Umbilical cord (tissue), 2 donors: ENCODE measurements at places on chromosomes 16 and 17. TPM values are rescaled to one million over a fixed set of nuclear protein-coding genes. Genes with fewer than 3 reads are reported as not detected.
A peak's percentile ranks its signal among the peaks of the same experiment; 100 is the strongest.

The GP1BA gene
- 0.72 TPM for total RNA-seq

The HOXB3 gene
- 18.3 TPM for total RNA-seq

The TERB1 gene
- total RNA-seq, result 1.7 TPM

The PLLP gene
- 0.24 TPM for total RNA-seq

The GCGR gene
- total RNA-seq, result 2.9 TPM

The TMEM204 gene
- total RNA-seq, result 6.7 TPM

The GHDC gene
- total RNA-seq, result 7.5 TPM

The ARL5C gene
- 2.6 TPM for total RNA-seq

The FBXW10 gene
- total RNA-seq, result 0.24 TPM

The GLIS2 gene
- total RNA-seq, result 8.9 TPM

The NPIPB2 gene
- 4.6 TPM for total RNA-seq

The LITAFD gene
- 0.48 TPM for total RNA-seq

The TLCD3B gene
- not detected for total RNA-seq

The PSMB3 gene
- total RNA-seq, result 97.7 TPM

The CTRB2 gene
- not detected for total RNA-seq

The SYT17 gene
- 9.4 TPM for total RNA-seq

The WNT3 gene
- total RNA-seq, result 11.6 TPM

- no peak for DNase-seq
These were observed 243.3 kb upstream of the PSMD7 start for GRCh38 chr16:74053312-74053711.

- DNase-seq, result no peak
These were observed 137.2 kb downstream of the SNX11 start for GRCh38 chr17:48244814-48245213.

DNA sequence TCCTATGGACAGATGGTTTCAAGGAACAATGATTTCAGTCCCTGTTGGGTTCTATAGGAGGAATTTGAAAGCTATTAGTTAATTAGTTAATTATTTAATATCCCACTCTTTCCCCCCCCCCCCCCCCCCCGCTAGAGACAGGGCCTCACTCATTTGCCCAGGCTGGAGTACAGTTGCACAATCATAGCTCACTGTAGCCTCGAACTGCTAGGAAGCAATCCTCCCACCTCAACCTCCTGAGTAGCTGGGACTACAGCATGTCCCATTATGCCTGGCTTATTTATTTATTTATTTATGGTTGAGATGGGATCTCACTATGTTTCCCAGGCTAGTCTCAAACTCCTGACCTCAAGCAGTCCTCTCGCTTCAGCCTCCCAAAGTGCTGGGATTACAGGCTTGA is 15.0 kb upstream of the TAT start:
- no peak for DNase-seq

- DNase-seq, result no peak
These were observed 46.5 kb upstream of the GINS3 start for GRCh38 chr16:58345574-58346354.

- no peak for DNase-seq
These were observed 42.8 kb upstream of the GSE1 start for GRCh38 chr16:85570213-85570734.

DNA sequence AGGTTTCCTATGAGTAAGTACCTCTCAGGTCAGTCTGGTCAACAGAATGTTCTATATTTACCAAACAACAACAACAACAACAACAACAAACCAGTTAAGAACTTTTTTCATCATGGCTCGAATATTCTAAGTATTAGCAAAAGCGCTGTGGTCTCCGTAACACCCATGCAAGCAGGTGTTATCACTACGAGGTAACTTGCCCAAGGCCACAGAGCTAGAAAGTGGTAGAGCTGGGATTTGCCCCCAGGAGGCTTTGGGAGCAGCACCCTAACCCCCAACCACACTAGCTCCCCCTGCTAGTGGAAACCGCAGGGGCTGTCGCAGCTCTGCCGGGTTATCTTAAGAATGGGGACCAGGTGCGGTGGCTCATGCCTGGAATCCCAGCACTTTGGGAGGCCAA is 23.9 kb upstream of the C16orf74 start:
- DNase-seq, result no peak

GRCh38 chr16:4481526-4481925 is 5.3 kb downstream of the HMOX2 start:
- no peak for DNase-seq

DNA sequence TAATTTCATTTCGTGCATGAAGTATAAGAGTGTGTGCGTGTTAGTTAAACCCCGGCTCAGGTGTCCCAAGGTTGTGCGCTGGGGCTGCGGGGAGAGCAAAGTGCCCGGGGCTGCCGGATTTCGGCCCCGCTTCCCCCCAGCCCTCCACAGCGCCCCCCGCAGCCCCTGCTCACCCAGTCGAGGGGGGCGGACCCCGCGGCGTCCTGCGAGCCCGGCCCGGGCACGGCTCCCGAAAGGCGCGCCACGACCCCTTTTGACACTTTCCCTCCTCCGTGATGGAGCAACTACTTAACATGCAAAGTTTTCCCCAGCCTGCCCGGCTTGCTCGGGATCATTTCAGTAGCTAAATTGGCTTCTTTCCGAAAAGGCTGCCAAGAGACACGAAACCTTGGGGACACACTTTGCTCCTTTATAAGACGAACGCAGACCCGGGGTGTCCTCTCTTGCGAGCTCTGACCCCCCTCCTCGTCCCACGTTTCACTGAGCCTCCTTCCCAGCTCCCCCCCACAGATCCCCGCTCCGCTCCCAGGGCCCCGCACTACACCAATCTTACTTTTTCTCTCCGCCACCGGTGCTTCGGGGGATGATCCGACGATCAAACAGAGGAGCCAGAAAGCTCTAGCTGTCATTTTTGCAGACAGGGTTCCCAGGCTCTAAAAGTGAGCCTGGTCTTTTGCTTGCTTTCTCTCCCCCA is 552 bp downstream of the C17orf58 start:
- DNase-seq, result peak; percentile 27

GRCh38 chr17:2370211-2370589 is 30.7 kb downstream of the MNT start:
- DNase-seq, result no peak

- DNase-seq, result no peak
These were observed 7.9 kb upstream of the SPHK1 start for GRCh38 chr17:76376318-76377133.

DNA sequence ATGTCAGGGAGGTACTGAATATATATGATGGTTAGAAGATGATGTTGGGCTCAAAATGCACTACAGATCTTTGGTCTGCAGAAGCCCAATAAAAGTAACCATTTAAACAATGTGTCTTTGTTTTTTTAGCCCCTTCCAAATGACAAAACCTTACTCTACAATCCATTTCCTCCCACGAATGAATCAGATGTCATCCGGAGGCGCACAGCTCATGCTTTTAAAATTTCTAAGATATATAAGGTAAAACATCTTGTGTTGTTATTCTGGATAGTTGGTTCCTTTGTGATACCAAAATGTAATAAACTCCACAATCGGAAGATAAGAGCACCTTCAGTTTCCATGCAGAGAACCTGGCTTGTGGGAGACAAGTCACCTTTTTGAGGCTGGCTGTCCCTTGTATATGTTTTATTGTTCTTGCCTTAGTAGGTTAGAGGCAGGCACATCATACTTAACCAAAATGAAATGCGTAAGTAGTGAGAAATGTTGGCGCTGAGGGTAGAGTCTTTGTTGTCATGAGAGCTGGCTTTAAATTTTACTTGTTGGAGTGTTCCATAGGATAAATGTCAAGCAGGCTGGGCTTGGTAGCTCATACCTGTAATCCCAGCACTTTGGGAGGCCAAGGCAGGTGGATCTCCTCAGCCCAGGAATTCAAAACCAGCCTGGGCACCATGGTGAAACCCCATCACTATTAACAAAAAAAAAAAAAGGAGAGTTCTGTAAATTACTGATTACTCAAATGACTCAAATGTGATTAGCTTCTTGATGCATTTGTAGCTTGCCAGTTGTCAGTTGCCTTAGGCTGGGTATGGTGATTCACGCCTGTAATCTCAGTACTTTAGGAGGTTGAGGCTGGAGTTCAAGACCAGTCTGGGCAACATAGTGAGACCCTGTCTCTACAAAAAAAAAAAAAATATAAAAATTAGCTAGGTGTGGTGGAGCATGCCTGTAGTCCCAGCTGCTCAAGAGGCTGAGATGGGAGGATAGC is 19.7 kb upstream of the SNTB2 start:
- no peak for DNase-seq

DNA sequence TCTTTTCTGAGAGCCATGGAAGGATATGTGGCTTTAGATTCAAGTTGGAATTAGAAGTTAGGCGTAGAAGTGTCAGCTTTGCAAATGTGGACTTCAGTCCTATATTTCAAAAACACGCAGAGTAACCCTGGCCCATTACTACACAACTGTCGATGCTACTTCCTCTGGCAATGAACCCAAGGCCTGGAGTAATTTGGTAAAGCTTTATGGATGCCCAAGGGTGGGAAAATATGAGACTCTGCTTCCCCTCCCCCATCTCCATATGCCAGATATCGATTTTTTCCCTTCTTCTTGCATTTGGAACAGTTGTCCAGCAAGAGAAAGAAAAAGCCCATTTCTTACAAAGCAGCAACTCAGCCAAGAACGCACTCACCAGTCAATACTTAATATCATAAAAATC is 2.9 kb upstream of the MAP1LC3B start:
- no peak for DNase-seq

DNA sequence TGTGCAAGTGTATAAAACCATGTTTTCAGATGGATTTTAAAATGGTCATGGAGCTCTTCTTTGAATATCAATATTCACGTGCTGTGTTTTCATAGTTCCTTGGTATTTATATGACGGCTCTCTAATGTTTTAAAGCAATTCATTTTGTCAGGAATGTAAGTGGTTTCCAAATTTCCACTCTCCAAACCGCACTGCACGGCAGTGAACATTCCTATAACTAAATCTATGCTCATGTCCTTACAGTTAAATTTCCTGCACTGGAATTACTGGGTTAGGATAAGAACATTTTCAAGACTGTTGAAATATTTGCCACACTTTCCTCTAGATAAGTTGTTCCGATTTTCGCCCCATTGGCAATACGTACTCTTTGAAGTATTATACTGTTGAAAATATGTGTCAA is 398.9 kb downstream of the PMP22 start:
- no peak for DNase-seq

- no peak for DNase-seq
These were observed 22.5 kb upstream of the LYRM9 start for GRCh38 chr17:27915709-27916108.

DNA sequence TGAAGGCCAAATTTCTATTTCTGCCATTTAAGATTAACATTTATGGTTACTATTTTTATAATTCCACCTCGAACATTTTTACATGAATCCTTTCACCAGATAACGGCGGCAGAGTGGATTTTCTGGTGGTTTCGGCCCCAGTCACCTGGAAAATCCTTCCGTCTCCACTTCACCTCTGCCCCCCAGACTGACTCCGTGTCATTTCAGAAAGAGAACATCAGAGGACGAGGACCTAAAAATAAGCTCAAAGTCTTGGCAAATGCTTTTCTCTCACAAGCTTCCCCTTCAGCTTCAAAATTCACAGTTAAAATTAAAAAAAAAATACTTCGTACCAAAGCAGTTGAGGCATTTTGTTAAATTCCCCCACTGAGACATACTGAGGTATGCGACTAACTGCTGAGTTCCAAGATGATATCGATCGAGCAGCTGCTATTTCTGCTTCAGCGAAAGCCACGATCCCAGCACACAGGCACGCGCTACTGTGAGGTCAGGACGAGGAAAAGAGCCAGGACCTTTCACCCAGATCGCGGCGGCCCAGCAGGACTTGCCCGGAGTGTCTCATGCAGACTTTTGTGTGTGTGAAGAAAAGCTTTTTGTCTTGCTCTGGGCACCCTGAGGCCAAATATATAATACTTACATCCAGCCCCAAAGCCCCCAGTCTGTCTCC is 36.8 kb downstream of the ASPA start:
- DNase-seq, result no peak

DNA sequence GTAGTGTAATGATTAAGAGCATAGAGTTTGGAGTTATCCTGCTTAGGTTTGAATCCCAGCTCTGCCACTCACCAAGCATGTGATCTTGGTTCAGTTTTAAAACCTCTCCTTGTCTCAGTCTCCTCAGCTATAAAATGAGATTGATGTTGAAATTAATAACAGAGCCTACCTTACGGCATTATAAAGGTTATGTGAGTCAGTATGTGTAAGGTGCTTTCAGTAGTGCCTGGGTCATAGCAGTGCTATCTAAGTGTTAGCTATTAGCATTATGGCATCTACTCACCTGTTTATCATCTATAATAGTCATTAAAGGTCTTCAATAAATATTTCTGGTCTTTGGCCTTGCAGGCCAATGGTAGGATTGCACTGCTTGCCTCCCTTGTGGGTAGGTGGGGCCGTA is 53.4 kb downstream of the PRKCB start:
- DNase-seq, result no peak

DNA sequence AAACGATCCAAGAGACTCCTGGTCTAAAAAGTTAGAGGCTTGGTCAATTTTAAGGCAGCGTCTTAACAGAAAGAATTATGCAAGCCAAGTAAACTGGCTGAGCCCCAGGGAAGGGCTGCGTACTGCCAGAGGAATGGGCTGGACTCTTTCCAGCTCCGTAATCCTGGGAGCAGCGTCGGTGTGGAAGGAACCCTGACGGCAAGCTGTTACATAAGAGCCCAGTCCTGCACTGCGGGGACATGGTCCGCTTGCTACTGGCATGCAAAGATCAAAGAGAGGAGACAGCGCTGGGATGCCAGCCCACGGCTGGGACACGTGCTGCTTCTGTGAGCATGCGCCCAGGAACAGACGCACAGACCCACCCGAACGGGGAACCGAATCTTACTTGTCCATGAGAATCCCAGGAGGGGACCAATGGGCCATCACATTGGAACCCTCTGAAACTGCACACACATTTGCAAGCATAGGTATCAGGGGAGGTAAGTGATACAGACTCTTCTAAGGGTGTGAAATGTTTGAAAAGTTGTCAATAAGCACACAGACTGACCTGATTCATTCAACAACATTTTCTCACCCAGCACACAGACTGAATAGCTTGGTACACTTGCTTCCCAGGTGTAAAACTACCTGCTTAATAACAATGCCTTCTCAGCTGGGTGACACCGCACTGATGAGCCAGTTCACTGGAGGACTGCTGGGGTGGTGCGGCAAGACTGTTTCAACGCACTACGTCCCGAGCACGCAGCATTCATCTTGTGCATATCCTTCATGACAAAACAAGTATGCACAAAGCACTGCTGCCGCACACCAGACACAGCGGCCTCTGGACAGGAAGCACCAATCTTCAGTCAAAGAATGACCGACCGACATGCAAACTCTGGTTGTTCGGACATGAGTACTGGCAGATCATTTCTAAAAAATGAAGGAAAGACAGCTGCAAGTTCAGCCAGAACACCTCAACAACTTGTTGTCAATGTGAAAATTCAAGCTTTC is 94.9 kb downstream of the ANKRD11 start:
- peak; percentile 89 for DNase-seq

- peak; percentile 62 for DNase-seq
These were observed 34.5 kb upstream of the MEOX1 start for GRCh38 chr17:43695970-43696865.

- DNase-seq, result peak; percentile 77
These were observed 218.8 kb downstream of the SNX29 start for GRCh38 chr16:12195296-12195695.

GRCh38 chr16:19707569-19708295 is 10.3 kb downstream of the KNOP1 start:
- DNase-seq, result no peak

GRCh38 chr17:58556833-58557250 is 42.4 kb upstream of the MTMR4 start:
- no peak for DNase-seq
